ENCODE measurements at places on chromosomes 3 and 15.
A peak's percentile ranks its signal among the peaks of the same experiment; 100 is the strongest.

- no peak for DNase-seq
Observed at GRCh38 chr3:46957092-46957820, 19.3 kb downstream of the CCDC12 start.

DNA sequence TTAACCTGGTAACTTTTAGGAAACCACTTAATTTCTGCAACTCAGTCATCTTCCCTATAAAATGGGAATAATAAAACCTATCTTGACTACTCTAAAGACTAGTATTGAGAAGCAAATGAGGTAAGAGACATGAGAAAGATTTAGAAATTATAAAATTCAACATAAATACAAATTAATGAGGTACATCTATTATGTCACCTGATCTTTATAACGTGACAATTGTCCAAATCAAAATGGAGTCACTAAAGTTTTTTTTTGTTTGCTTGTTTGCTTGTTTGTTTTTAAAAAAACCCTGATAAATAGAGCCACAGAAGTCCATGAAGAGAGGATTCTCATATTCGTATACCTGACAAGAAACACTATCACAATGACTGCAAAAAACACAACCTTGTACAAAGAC lies 242.8 kb downstream of the LRRN1 start:
- no peak for DNase-seq

DNA sequence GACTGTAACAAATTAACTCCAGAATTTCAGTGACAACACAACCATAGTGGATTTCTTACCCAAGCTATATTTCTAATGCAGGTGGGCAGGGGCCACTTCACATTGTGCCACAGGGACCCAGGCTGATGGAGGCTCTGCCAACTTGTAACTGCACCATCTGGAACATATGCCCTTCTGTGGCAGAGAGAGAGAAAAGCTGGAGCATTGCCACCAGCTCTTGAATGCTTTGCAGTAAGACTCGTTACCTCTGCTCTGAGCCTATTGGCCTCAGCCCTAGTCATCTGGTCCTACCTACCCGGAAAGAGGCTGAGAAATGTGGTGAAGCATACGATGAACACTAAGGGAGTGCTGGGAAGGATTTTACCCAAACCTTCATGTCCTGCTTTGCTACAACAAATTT lies 587.1 kb downstream of the ZNF385D start:
- no peak for DNase-seq

GRCh38 chr3:45112939-45113338 lies 33.2 kb downstream of the CDCP1 start:
- DNase-seq: no peak

DNA sequence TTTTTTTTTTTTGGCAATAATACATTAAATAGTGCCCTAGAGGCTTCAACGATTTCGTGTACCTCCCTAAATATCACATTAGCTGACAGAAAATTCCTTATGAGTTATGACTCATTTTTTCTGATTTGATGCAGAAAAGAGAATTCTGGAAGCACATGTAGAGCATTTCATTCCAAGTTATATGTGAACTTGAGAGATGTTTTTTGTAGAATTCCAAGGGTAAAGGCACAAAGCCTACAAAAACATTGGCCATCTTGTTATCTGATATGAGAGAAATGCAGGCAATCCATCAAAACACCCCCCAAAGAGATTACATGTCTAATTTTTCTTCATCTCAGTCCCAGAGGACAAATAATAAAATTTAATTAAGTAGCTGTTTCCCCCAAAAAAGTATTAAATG lies 6.7 kb upstream of the PFN2 start:
- DNase-seq: no peak

DNA sequence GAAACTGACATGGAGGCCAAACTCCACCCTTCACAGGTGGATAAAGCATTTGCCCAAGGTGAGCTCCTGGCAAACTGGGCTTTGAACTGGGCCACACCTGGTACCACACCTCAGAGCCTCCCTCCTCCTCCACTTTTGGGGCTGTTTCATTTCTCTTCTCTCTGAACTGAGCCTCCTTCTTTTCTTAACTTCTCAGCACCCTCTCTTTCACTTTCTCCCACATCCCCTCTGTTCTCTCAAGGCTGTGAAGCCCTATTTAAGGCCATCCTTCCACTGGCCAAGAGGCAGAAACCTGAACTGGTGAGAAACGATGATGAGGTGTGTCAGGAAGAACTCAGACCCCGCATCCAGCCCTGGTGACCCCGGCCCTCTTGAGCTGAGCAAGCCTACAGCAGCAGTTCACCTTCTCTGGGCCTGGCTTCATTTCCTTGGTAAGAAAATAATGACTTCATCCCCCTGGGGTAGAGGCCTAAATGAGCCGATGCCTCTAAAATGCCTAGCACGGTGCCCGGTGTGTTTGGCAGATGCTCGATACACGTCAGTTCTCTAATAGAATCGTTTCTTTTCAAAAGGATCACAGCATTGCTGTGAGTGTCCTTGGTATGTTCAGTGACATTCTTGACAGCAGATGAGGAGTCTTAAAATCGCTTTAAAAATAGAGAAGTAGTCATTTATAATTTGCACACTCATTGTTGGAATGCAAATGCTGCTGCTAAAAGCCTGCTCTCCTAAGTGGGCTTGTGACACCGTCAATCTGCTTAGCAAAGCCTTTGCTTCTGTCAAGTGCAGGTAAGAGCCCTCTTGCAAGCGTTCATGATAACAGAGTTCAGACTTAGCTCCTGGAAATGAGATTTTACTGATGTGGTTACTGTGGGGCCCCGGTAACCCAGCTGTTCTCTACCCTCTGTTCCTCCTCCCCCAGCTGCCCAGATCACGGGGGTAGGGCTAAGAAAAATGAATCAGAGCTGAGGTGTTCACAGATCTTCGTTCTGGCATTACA lies 97.7 kb upstream of the ATP2B2 start:
- peak; percentile 60 for DNase-seq

- peak; percentile 56 for DNase-seq
Observed at GRCh38 chr3:197791113-197791891, at the start of gene LRCH3. Gene LRCH3 (plus strand): TSS chr3:197791254. CDS start chr3:197791279, 25 bp downstream.

All from stimulated activated CD8-positive, alpha-beta memory T cell treated with anti-CD3 and anti-CD28 coated beads, Interleukin-7, amount 100 ng/mL, for 4 hours (primary cell).